ENCODE measurements at places on chromosomes 5 and 9. TPM values are rescaled to one million over a fixed set of nuclear protein-coding genes. Genes with fewer than 3 reads are reported as not detected.

Gene SLC6A3
- not detected for total RNA-seq

DNA sequence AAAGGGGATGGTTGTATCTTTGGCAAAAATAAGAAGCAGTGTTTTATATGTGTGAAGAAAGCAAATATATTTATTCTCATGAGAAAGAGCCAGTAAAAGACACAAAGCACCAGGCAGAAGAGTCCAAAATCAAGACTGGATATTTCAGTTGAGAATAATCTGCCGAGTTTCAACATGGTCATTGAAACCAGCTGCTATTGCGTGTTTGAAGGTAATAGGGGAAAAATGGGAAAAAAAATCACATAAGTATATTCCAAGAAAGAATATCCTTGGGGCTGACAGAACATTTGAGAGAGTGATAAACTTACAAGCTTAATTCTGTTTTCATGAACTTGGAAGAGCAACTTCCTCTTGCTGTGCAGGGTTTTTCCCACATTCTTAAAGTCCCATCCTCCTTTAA, 79.9 kb downstream of the ISOC1 start:
- DNase-seq, result no peak

GRCh38 chr5:88727705-88728313, 155.2 kb downstream of the MEF2C start:
- DNase-seq, result no peak

DNA sequence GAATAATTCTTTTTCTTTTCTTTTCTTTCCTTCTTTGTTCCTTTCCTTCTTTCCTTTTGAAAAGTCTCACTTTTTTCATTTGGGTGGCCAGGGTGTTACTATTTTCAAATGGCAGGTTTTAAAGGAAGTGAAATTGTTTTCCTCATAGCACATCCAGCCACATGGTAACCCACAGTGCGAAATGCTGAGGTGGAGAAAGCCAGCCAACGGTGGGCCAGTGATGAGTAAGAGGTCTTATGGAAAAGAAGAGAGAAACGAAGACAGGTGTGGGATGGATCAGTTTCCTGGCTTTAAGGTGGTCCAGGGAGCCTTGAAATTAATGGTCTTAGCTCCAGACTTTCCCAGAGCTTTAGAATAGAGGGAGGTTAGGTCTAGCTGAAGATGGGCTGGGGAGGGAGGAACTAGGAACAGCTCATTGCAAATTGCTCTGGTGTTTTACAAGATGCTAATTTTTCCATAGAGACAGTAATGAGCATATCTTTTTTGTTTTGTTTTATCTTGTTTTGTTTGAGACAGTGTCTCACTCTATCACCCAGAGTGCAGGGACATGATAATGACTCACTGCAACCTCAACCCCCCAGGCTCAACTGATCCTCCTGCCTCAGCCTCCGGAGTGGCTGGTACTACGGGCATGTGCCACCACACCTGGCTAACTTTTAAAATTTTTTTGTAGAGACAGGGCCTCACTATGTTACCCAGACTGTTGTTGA, 17.8 kb downstream of the ITK start:
- DNase-seq, result no peak

- no peak for DNase-seq
Measured at GRCh38 chr5:165448753-165449152, 1943.3 kb downstream of the MAT2B start.
